ENCODE measurements at places on chromosomes 12 and 14. TPM values are rescaled to one million over a fixed set of nuclear protein-coding genes. Genes with fewer than 3 reads are reported as not detected.

Gene NEUROD4
- not detected for total RNA-seq

- no peak for DNase-seq
Observed at GRCh38 chr12:121729021-121729420, 16.5 kb downstream of the TMEM120B start.

Gene C14orf93
- total RNA-seq: 8.4 TPM

Gene SAMD15
- 1.9 TPM for total RNA-seq

DNA sequence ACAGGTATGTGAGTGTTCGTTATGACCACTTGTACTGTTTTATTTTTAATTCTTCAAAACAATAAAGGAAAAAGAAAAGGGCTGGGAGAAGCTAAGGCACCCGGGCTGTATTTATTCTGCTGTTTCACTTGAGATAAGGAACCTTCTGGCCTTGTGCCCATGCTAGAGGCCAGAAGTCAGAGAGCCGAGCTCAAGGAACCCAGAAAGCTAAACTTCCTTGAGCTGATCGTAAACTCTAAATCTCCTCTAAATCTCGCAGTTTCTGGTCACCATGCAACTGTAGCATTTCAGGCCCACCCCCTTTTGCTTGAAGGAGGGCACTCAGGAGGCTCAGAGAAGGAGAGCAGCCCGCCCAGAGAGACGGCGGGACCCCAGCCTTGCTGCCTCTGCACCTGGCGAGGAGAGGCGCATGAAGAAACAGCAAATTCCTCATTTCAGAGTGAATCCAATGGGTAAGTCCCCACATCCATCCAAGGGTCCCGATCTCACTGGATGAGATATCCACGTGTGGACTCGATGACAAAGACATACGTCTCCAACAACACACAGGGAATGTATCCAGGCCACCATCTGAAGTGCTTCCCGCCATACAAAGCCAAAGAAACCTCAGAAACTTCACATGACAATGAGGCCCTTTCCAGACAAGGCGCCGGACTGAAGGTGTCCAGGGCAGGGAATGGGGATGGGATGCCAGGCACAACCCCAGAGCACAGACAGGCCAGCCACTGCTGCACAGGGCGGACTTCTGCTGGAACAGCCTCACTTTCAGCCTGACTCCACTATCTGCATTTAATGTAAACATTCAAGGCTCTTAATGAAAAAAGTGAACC lies 14.6 kb downstream of the CCDC88C start:
- DNase-seq: no peak

Gene MYF5
- total RNA-seq: not detected

DNA sequence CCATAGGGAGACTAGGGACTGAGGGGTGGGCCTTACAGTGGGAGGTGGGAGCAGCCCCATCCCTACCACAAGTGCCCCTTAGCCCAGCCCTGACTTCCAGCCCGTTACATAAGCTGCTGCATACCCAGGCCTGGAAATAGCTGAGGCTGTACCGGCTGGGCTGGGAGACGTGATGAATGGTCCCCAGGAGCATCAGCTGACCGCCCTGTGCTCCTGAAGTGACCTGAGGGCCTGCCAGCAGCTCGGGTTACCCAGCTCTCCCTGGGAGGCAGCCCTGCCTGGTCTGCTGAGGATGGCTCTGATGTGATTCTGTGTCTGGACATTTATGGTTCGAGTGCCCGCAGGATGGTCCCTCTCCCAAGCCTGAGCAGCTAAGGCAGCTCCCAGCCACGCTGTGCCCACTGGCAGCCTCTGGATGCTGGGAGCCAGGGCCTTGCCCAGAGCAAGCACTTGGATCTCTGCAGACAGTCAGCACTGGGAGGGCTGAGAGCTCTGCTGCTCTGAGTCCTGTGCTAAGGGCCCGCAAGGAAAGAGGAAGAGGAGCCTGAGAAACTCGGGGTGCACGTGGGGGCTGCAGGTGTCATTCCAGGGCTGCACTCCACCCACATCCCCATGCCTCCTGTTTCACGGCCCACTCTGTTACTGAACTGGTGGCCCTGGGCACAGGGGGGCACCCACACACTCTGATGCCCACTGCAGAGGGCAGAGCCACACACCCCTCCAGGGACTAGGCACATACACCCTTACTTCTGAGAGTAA lies 20.5 kb downstream of the TAMALIN start:
- no peak for DNase-seq

GRCh38 chr12:75157385-75157784 lies 52.3 kb downstream of the KCNC2 start:
- no peak for DNase-seq

Gene MYO1A
- total RNA-seq: not detected

Measured in kidney epithelial cell (primary cell).